ENCODE measurements at places on chromosomes 2 and 18. TPM values are rescaled to one million over a fixed set of nuclear protein-coding genes. Genes with fewer than 3 reads are reported as not detected.

IL36RN gene
- total RNA-seq = not detected

MEP1B gene
- total RNA-seq = not detected

BCL11A gene
- total RNA-seq = 12.7 TPM

GPBAR1 gene
- total RNA-seq = 6.4 TPM

BIRC6 gene
- total RNA-seq = 126 TPM

DSG1 gene
- total RNA-seq = not detected

B4GALT6 gene
- total RNA-seq = 0.55 TPM

ARL6IP6 gene
- total RNA-seq = 19.0 TPM

WNT6 gene
- total RNA-seq = not detected

FECH gene
- 18.8 TPM for total RNA-seq

DSG4 gene
- total RNA-seq = not detected

CFAP210 gene
- total RNA-seq = 14.7 TPM

DNA sequence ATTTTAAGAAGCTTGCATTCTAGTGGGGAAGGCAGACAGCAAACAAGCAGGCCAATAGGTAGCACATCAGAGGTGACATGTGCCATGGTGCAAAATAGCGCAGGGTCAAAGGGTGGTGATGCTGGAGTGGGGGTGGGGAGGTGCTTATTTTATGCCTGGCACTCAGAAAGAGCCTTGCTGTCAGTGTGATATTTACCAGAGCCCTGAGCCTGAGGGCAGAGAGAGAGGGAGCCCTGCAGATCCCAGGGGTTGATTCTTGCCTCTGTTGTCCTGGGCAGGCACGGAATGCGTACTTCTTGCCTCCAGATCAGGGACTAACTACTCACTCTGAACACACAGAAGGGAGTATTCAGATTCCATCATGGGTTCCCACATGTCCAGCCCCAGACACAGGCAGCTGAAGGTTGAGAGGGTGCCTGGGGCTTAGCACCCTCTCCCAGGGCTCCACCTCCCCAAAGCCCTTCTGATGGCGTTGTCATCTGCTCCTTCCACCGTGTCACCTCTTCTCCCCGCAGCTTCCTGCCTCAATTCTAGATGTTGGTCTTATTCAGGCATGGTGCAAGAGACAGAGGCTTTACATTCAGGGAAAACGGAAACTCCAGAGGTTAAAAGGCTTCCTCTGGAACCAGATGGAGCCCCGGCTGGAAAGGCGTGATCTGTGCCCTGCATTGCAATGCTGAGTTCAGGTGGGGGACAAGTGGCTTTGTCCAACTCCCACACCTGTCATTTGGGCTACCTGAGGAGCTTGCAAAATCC lies 252.3 kb downstream of the HAUS1 start:
- DNase-seq = no peak

DNA sequence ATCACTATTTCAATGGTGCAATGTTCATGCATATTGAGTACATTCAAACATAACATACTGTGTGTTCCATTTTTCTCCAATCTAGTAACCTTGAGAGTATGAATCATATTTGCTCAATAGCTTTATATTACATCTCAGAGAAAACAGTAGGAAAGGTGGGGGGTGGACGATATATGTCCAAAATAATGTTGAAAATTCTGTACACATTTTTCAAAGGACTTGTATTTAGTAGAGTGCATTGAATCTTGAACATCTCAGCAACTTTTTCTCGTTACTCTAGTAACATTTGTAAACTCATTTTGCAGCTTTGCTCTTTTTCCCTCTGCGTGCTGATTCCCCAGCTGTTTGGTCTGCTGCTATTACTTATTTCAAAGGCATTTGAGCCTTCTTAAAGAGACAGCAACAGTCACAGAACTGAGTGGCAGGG lies 1487.0 kb downstream of the LRP1B start:
- no peak for DNase-seq

DNA sequence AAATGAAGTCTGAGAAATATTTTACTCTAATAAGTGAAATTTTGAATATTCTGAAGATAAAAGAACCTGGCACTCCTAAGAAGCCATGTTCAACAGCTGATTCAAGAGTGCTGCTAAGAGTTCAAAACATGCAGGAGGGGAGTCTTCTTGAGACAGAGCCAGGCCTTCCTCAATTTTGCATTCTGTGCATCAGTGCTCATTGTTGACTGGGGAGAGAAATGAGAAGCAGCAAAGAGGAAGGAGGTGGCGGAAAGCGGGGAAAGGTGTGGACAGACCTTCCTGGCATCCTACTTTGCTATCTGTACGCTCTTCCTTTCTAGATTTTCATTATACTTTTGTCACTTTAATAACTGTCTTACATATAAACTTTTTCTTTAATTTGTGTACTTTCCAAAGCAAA lies 29.7 kb upstream of the TXNDC2 start:
- DNase-seq = peak; percentile 56

DNA sequence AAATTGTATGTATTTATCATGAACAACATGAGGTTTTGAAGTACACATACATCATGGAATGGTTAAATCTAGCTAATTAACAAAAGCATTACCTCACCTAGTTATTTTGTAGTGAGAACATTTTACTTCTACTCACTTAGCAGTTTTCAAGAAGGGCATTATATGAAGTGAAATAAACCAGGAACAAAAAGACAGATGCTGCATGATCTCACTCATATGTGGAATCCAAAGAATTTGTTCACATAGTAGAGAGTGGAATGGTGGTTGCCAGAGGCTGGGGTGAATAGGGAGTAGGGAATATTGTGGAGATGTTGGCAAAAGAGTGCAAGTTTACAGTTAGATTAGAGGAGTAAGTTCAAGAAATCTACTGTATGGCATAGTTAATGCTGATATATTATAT lies 292.0 kb downstream of the ASXL3 start:
- no peak for DNase-seq

GRCh38 chr18:59810735-59811520 lies 88.9 kb upstream of the PMAIP1 start:
- DNase-seq = no peak

- DNase-seq = no peak
Observed at GRCh38 chr18:38563396-38563980, 997.9 kb upstream of the CELF4 start.

DNA sequence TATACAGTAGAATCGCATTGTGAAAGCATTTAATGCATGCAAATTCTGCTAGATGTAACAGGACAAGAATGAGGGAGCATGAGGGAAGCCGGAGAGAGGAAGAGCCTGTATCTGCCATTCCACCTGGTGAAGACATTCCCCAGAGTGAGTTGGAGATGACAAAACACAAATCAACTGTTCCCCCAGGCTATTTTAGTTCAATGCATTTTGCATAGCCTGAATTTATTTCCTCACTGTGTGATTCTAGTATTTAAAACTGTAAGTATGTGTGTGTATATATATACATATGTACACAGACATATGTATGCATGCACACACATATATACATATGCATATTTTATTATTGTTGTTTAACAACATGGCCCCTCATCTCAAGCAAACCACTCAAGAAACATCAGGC lies 54.7 kb downstream of the CCDC68 start:
- no peak for DNase-seq

- DNase-seq = no peak
Observed at GRCh38 chr2:234865040-234865439, 86.8 kb upstream of the SH3BP4 start.

DNA sequence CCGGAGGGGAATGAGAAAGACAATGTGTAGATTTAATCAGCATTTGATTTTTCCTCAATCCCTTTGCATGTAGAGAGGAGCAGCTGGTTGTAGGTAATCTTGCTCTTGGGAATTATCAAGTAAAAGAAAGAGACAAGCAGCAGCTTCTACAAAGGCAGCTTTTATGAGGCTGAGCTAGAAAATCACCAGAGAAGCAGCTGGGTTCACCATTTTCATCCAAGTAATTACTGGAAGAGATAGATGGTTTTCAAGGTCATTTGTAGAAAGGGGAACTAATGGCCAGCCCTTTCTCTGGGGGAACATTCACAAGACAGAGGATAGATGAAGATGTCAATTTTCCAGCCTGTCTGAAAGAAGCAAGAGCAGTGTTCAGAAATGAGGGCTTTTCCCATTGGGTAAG lies 113.0 kb downstream of the RND3 start:
- DNase-seq = no peak

GRCh38 chr18:52875725-52876124 lies 535.7 kb downstream of the DCC start:
- DNase-seq = peak; percentile 38

DNA sequence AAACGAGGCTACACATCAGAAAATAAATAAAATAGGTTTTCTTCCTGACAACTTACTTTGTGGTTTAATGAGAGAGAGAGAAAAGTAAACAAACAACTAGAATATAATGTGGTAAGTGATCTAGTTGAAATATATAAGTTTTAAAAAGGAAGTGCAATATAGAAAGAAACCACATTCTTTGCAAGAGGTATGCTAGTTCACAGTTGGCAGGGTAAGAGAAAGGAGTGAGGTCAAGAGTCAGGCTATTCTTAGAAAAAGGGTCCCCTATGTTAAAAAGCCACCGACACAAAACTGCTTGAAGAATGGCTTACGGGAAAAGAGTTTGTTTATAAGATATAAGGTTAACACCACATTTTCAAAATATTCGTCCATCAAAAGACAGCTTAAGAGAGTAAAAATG lies 462.1 kb downstream of the ERBB4 start:
- DNase-seq = no peak

- DNase-seq = no peak
Observed at GRCh38 chr2:176325732-176326131, 56.5 kb downstream of the MTX2 start.

DNA sequence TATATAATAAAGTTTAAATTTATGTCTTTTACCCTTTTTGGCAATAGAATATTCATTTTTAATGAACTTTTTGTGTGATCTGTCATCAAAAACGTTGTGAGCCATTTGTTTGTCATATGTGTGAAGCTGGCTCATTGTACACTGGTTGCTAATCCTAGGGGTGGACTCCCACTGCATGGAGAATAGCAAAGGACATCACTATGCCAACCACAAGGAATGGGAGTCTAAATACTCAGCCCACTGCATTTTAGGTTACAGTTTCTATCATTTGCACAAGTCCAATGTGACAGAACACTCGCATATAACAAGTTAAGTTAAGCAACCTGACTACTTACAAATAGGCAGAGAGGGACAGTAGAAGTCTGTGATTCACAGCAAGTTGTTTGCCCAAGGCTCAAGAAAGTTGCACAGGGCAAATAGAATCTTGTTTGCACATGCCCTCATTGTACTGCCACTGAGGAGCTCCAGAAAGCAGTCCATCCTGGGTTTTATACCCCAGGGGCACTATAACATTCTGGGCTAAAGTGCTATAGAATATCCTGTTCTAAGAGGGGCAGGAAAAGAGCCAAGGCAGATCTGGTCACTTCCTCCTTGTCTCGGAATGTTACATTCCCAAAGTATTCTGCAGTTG lies 545.9 kb upstream of the GCFC2 start:
- no peak for DNase-seq

DNA sequence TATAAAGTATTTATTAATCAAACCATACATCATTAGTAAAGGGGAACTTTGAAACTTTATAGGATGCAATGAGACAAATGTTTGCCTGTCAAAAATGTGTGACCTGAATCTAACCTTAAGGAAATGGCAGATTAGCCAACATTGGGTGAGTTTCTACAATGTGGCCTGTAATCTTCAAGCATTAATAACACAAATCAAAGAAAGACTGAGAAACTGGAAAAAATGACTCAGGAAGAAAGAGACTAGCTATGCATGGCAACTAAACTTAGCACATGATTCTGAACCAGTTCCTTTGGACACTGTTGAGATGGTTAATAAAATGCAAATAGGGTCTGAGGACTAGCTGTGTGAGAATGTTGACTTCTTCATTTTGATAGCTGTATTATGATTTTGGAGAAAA lies 628.6 kb upstream of the ID2 start:
- DNase-seq = no peak

GRCh38 chr2:241873803-241874110 lies 4.2 kb downstream of the RTP5 start:
- DNase-seq = no peak

DNA sequence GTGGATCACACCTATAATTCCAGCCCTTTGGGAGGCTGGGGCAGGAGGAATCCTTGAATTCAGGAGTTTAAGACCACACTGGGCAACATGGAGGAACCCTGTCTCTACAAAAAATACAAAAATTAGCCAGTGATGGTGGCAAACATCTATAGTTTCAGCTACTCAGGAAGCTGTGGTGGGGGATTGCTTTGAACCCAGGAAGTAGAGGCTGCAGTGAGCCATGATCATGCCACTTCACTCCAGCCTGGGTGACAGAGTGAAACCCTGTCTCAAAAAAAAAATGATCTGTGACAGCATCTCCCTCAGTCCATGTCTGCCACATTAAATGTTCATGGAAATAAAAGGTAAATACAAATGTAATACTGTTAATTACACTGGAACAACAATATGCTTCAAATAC lies 121.4 kb upstream of the COL5A2 start:
- DNase-seq = no peak

DNA sequence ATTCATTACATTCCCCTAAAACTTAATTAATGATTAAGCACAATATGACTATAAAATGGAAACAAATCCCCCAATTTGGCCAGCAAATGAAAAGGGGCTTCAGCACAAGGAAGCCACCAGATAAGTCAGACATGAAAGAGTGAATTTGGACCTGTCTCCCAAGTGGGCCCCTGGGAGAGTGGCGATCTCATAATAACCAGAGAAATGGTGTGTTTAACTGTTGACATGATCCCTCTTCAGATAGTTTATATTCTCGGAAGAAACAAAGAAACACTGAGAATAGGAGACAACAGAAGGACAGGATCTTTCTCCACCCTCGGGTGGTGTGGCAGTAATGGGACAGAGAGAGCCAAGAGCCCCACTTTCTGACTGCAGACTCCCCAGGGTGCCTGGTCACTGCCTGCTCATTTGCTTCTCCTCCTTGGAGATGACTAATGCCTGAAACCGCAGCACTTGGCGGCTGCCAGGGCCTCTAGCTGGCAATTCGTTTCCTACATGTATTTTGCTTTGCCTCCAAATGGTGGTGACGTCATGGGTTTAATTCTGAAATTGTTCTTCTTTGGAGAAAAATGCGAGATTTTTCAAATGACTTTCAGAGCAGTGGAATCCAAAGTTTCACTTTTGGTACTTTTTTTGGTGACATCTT lies 46.4 kb upstream of the SPP2 start:
- DNase-seq = no peak

GRCh38 chr18:31225668-31226067 lies 63.0 kb upstream of the DSC1 start:
- no peak for DNase-seq

DNA sequence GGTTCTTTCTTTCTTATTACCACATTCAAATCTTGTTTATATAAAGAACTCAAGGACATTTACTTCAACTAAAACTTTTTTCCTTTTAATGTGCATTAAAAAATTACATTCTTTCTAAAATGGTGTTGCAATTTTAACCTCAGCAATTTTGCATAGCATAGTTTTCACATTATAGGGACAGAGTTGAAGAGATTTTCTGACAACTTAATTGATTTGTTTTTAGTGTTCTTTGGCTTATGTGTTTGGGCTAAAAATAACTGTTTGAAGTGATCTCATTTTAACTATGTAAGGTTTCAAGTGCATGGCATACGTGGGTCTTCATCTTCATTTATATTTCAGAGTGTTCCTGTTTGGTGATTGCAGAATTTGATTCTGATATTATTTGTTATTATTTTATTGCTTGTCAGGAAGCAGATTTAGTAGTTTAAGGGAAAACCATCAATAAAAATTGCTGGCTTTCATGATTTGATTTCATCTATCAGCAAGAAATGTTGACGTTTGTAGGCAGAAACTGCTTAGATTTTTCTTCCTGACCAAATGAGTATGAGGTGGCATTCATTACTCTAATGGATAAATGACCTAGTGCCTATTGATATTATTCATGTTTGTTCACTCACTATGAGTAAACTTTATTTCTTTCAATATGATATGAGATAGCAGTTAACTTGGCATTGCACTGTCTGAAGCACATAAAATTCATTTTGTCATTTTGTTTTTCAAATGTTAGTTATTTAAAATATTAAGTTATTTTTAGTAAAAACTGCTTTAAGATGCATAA lies 398.4 kb downstream of the NUP35 start:
- DNase-seq = no peak

All from upper lobe of left lung (tissue), 6 donors.